ENCODE measurements at places on chromosomes 5 and 9. TPM values are rescaled to one million over a fixed set of nuclear protein-coding genes. Genes with fewer than 3 reads are reported as not detected.
A peak's percentile ranks its signal among the peaks of the same experiment; 100 is the strongest.

The MYO10 gene
- total RNA-seq: 0.30 TPM

- H3K27ac ChIP-seq: no peak overlapping the region
- H3K4me3 ChIP-seq: no peak overlapping the region
- no peaks in the 10 kb centered on the region for H3K36me3 ChIP-seq
- peaks cover 4% of the 10 kb centered on the region for H3K4me1 ChIP-seq
- peaks cover 6% of the 10 kb centered on the region for H3K27me3 ChIP-seq
- DNase-seq: no peak
Measured at GRCh38 chr5:122142480-122143164, 13.3 kb downstream of the ZNF474 start.

DNA sequence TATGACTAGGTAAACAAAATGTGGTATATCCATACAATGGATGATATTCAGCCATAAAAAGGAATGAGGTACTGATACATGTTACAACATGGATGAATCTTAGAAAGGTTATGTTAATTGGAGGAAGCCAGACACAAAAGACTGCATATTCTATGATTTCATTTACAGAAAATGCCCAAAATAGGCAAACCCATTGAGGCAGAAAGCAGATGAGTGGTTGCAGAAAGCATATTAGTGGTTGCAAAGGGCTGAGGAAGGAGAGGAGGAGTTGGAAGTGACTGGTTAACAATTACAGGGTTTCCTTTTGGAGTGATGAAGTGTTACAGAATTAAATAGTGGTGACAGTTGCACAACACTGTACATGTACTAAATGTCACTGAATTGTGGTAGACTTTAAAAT, 17.7 kb downstream of the PLGRKT start:
- peaks cover 13% of the 10 kb centered on the region for H3K4me1 ChIP-seq
- no peak overlapping the region for H3K27ac ChIP-seq
- DNase-seq: no peak
- peaks cover 23% of the 10 kb centered on the region for H3K36me3 ChIP-seq
- no peaks in the 10 kb centered on the region for H3K27me3 ChIP-seq

- H3K4me3 ChIP-seq: no peak overlapping the region
- DNase-seq: no peak
- H3K36me3 ChIP-seq: no peaks in the 10 kb centered on the region
- no peaks in the 10 kb centered on the region for H3K4me1 ChIP-seq
Measured at GRCh38 chr9:72930828-72931227, 22.0 kb downstream of the ALDH1A1 start.

DNA sequence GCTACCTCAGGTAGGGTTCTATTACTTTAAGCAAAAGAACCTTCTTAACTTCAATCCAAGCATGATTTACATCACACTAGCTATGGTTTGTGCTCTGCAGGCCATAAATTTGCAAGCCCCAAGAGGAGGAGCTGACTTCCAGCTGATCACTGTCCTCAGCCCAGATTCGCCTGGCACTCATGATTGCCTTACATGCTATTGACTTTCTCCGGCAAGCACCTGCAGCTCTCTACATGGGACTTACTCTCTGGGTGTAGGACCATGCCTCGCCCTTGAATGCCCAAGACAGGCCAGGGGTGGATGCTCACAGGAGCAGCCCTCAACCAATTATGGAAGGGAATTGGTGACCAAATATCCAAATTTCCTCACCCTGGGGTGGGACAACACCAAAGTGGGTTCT, 99.8 kb downstream of the ESM1 start:
- H3K27ac ChIP-seq: no peak overlapping the region
- H3K27me3 ChIP-seq: peaks cover 88% of the 10 kb centered on the region
- H3K4me3 ChIP-seq: no peak overlapping the region
- peaks cover 2% of the 10 kb centered on the region for H3K36me3 ChIP-seq
- H3K4me1 ChIP-seq: peaks cover 12% of the 10 kb centered on the region

The SLC25A2 gene
- total RNA-seq: not detected

DNA sequence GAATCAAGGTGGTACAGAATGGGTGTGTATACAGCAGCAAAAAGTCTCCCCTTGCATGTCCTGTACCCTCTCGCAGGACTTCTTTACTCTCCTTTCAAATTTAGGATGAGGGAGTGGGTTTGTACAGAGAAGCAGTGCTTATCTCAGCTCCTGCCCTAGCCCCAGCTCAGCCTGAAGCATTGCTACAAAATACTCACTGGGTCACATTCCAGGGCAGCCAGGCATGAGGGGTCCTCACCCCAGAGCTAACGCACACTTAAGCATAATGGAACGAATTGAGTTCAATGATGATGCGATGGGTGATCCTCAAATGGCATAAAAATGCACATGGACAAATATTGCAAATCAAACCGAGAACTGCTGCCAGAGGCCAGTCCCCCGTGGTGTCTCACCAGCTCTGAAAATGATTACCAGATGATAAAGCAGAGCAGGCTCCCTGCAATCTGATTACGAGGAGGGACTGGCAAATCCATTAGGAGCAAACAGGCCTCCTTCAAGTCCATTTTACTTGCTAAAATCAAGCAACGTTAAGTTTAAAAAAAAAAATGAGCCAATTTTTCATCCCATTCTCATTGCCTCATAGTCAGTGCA, 231.6 kb upstream of the TAS2R1 start:
- no peaks in the 10 kb centered on the region for H3K4me1 ChIP-seq
- no peak overlapping the region for H3K4me3 ChIP-seq
- H3K27me3 ChIP-seq: no peaks in the 10 kb centered on the region
- H3K36me3 ChIP-seq: no peaks in the 10 kb centered on the region
- no peak overlapping the region for H3K27ac ChIP-seq

GRCh38 chr5:138661991-138662434, 86.8 kb upstream of the HSPA9 start:
- no peaks in the 10 kb centered on the region for H3K36me3 ChIP-seq
- H3K4me1 ChIP-seq: peaks cover 13% of the 10 kb centered on the region
- peaks cover 96% of the 10 kb centered on the region for H3K27me3 ChIP-seq

DNA sequence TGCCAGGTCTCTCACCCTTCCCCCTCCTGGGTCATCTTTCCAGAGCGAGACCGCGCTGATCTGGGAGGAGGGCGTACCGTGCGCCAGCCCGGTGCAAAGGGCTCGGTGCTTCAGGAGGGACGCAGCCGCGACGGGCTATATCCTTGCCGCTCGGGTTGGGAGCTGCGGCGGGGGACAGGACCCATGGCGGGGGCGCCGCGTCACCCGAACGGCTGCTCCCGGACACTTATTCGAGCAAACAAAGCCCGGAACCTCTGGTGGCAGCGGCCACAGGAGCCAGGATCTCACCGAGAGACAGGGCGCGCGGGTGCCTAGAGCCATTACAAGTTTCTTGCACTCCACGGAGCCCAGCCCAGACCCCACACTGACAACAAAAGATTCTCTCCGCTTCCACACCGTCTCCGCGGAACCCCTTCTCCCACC, 1.3 kb downstream of the SEMA6A start:
- H3K4me3 ChIP-seq: peak overlapping the region; percentile 30
- H3K27me3 ChIP-seq: peaks cover 89% of the 10 kb centered on the region
- no peaks in the 10 kb centered on the region for H3K36me3 ChIP-seq
- no peak overlapping the region for H3K27ac ChIP-seq
- DNase-seq: peak; percentile 15

- DNase-seq: no peak
- H3K36me3 ChIP-seq: peaks cover 18% of the 10 kb centered on the region
- no peaks in the 10 kb centered on the region for H3K27me3 ChIP-seq
- H3K27ac ChIP-seq: peak overlapping the region; percentile 95
- peak overlapping the region; percentile 73 for H3K4me3 ChIP-seq
- H3K4me1 ChIP-seq: peaks cover 97% of the 10 kb centered on the region
Measured at GRCh38 chr9:127968700-127969383, 11.9 kb downstream of the EEIG1 start.
